Fibroblast of skin of right quadriceps (primary cell): ENCODE measurements at places on chromosomes 1 and 21.

DNA sequence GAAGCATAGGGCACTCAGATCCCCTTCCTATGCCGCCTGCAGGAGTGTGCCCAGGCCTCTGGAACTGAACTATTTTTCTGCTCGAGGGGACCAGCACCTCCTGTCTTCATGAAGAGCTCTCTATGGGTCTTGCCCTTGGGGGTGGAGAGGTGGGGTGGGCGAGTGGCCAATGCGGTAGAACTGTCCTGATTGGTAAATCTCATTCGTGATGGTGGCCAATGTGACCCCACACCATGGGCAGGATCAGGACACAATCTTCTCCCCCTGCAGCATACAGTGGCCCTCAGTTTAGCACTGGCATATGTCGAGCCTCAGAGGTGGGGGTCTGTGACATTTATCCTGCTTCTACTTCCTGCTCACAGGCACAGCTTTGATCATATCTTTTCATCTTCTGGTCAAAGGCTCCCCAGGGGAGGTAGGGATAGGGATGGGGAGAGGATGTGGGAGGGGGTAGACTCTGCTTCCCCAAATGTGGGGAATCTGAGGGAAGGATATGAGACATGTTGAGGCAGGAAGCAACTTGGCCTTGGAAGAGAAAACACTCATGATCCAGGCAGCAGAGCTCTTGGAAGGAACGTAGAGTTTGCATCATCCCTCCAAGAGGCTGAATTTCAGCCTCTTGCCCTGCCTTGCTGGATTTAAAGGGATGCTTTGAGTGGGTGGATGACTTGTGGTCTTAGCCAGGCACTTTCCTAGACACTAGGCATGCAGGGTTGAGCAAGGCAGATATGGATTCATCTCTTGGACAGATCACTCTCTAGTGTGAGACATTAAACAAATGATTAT, 81.8 kb downstream of the LAMC2 start:
- peak; percentile 94 for DNase-seq

DNA sequence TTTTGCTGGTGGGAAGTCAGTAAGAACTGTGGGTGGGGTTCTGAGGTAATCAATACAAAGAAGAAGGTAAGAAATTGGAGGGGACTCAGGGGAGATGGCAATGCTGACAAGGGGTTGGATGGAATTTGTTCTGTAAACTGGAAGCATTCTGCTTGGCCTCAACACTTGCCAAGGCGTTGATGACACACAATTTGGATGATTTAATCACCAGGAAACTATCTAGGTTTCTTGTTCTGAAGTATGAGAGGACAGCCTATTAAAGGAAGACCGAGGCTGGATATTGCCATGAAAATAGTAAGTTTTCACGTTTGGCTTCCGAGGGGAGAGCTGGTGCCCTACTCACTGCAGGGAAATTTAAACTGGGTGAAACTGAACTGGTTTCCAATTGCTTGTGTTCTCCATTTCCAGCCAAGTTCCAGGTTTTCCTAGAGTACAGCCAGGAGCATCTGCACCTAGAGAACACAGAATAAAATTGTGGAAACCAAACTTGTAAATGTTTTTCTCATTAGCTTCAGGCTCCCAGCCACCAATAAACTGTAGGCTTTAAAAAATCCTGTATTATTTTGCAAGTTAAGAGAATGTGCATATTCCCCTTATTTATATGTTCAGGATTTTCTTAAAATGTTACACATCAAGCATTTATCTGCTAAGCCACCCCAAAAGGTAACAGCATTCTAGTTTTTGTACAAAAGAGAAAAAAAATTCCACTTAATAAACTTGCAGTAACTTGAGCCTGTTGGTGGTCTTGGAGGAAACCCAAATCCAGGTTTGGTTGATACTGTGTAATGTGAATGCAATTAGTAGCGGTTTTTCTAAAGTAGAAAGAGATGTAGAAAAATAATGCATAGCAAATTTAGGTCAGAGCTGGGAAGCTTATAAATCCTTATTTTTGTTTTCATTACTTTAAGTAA, 53.8 kb downstream of the ROR1 start:
- DNase-seq = peak; percentile 80

GRCh38 chr1:246558041-246558440, 8.0 kb downstream of the TFB2M start:
- DNase-seq = no peak

DNA sequence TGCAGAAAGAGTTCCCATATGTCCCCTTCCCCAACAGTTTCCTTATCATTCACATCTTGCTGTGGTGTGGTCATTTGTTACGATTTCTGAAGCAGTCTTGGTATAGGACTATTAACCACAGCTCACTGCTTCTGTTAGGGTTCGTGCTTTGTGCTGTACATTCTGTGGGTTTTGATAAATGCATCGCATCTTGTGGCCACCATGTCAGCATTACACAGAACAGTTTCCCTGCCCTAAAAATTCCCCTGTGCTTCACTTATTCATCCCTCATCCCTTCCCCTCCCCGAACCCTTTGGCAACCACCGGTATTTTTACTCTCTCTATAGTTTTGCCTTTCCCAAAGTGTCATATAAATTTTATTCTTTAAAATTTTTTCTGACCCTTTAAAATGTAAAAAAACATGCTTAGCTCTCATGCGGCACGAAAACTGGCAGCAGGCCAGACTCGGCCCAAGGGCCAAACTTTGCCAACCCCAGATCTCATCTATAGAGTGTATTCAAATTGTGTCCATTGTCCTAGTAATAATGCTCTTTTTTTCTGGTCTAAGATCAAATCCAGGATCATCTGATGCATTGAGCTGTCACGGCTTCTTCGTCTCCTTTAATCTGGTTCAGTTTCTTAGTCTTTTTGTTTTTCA, 78.2 kb downstream of the SIM2 start:
- peak; percentile 19 for DNase-seq

- DNase-seq = peak; percentile 48
Measured at GRCh38 chr21:15837645-15838044, 107.9 kb downstream of the USP25 start.

DNA sequence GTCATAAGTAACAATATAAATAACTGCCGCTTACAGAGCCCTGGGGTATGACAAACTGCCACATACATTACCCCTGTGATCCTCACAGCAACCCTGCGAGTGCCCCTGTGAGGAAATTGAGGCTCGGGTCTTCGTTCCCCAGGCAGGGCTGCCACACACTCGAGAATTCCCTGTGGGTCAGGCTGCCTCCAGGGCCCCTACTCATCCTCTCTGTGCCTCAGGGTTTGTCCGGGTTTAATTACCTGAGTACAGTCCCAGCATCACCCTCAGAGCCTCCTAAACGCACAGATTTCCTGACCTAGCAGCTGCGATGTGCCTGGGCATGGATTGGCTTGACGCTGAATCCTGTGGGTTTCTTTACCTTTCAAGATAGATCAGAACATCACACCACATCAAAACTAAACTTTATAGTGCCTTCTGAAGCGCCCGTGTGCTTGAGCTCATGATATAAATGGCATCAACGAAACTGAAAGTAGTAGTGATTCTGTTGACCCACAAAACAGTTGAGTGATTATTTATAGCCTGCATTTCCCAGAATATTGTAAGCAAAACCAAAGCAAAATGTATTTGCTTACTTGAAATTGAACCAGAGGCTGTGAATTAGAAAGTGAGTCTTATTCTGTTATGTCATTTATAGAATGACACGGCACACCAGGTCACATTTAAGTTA, 14.0 kb downstream of the SLC37A1 start:
- no peak for DNase-seq

DNA sequence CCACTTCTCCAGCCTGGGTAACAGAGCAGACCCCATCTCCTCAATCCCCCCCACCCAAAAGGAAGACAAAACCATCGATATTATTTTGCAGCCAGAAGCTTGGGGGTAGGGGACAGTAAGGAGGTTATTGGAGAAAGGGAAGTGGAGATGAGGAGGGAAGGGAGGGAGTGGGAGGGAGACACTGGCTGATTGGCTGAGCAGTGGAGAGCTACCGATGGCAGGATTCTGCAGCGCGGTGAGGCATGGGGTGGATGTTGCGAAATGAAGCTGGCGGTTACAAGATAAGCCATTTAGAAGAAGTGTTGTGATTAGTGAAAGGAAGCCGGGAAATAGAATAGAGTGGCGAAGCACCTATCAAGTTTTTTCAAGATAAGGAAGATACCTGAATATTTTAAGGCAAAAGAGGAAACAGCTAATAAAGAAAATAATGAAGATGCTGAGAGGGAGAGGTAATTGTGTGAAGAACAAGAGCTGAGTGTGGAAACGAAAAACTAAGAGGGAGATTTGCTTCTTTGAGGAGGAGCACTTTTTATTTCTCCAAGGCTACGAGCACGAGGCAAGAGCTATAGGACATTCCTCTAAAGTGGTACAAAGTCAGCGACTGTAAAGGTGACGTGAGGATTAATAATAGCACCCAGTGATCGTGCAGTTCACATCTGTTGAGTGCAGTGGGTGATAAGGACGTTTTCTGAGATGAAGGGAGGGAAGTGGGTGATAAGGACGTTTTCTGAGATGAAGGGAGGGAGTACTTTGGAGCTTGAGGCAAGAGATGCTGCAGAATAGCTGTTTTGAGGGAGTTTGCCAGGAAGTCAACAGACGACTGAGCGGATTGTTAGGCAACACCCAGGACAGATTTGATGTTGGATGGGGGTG, 103.2 kb upstream of the KIF26B start:
- no peak for DNase-seq

- no peak for DNase-seq
Measured at GRCh38 chr21:45017039-45017960, 57.1 kb upstream of the ADARB1 start.

- DNase-seq = peak; percentile 67
Measured at GRCh38 chr1:60762176-60762575, 320.2 kb upstream of the NFIA start.

GRCh38 chr21:41545500-41546359, 37.8 kb upstream of the TMPRSS2 start:
- DNase-seq = no peak
